Substantia nigra (tissue), 51 donors: ENCODE measurements at places on chromosomes 3 and 15.

DNA sequence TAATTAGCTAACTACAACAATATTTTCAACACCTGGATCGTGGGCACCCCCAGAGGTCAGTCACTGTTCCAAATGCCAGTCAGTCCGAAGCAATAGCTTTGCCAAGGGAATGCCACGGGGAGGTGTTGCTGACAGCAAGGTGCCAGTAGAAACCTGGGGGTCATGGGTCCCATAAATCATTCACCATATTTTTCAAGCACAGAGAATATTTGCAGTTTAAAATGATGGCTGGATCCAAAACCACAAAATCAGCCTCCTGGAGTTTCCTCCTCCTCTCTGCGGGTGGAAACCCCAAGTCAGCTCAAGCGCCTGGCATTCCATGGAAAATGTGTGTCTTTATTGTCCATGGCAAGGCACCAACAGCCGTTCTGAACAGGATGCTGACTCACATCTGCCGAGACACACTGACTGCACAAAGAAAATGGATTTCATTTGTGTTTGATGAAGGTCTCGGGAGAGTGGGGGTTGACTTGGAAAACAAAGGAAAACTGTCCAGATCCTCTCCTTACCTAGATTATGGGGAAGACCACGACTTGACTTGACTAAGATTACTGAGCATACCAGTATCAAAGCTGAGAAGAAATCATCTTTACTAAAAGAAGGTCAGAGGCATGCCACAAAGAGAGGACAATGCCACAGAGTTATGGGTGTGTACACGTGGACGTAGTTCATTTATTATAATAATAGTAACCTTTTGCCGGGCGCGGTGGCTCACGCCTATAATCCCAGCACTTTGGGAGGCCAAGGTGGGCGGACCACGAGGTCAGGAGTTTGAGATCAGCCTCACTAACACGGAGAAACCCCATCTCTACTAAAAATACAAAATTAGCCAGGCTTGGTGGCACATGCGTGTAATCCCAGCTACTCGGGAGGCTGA lies 26.4 kb downstream of the ANXA2 start:
- DNase-seq = no peak

DNA sequence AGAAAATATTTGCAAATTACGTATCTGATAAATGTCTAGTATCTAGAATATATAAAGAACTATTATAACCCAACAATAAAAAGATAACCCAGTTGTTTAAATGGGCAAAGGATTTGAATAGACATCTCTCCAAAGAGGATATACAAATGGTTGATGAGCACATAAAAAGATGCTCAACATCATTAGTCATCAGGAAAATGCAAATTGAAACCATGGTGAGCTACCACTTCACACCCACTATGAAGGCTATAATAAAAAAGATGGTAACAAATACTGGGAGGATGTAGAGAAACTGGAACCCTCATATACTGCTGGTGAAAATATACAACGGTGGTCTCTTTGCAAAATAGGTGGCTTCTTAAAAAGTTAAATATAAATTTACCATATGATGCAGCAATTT lies 28.0 kb downstream of the RAD51 start:
- DNase-seq = no peak

DNA sequence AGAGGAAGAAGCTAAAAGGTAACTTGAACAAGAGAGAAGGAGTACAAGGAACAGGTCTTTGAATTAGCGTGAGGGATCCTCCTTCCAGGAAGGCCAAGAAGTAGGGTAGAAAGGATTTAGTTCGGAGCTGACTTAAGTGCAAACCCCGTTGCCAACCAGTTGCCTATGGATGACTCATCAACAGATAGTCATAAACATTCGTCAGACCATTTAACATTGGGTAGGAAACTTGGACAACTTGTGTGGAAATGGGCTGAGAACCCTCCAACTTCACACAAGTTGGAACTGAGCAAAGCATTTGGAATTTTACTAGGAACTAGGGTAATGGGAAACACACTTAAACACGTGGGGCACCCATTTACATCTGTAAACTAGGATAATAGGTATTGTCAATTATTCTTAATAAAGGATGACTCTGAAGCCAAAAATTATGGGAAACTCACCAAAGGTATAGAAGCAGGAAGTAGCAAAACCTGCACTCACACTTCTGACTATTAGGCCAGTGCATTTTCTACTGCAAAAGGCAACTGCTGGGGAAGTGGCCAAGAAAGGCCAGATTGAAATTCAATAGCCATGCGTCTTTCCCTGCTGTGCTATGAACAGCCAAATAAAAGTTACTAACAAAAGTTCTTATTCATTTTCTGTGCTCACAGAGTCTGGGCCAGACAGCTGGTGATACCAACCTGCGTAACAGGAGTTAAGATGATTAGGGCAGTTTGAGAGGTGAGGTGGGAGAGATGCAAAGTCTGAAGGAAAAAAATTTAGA lies 174.5 kb upstream of the TMC3 start:
- no peak for DNase-seq

DNA sequence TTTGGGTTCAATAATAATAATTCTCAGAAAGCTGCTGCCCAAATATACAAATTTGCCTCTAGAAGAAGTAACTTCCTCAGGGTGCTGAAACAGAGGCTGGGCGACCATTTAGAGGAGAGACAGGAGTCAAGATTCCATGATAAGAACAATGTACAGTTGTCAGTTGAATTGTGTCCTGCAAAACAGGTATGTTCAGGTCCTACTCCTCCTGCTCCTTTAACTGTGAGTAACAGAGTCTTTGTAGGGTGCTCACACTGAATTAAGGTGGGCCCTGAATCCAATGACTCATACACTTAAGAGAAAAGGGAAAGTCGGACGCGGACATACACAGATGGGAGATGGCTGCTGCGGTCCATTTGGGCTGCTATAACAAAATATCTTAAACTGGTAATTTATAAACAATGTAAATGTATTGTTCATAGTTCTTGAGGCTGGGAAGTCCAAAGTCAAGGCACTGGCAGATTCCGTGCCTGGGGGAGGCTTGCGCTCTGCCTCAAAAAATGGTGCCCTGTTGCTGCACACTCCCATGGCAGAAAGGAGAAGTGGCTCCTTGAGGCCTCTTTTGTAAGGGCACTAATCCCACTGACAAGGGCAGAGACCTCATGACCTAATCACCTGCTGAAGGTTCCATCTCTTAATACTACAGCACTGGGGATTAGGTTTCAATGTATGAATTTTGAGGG lies 55.1 kb downstream of the MB21D2 start:
- DNase-seq = no peak

DNA sequence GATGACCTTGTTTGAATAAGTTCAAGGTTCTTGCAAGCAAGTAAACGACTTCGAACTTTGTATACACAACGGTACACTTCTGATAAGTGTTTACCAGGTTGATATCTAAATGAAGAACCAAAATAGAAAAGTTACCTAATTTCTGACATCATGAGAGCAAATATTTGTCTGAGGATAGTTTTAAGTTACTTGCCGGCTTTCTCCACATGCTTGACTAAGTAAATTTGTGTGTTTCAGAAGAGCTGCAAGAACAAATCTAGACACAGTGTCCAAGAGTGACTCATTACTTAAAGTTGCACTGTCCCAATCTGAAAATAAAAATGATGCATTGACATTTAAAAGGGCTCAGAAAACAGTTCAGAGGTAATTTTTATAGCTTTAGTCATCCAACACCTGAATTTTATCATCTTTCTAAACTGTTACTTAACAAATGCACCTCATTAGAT lies 115.1 kb downstream of the HERC1 start:
- no peak for DNase-seq

GRCh38 chr15:96329403-96329981 lies 1.0 kb upstream of the NR2F2 start:
- no peak for DNase-seq

GRCh38 chr15:38844736-38845135 lies 280.1 kb upstream of the RASGRP1 start:
- DNase-seq = no peak

DNA sequence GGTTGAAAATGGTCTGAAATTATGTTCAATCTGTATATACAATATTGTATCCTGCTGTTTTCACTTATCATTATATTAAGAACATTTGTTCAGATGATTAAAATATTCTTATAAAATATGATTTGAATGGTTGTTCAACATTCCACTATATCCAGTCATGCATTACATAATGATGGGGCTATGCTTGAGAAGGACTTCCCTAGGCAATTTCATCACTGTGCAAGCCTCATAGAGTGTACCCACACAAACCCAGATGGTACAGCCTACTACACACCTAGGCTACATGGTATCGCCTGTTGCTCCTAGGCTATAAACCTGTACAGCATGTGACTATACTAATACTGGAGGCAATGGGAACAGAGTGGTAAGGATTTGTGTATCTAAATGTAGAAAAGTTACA lies 30.5 kb downstream of the SLC7A14 start:
- DNase-seq = no peak

DNA sequence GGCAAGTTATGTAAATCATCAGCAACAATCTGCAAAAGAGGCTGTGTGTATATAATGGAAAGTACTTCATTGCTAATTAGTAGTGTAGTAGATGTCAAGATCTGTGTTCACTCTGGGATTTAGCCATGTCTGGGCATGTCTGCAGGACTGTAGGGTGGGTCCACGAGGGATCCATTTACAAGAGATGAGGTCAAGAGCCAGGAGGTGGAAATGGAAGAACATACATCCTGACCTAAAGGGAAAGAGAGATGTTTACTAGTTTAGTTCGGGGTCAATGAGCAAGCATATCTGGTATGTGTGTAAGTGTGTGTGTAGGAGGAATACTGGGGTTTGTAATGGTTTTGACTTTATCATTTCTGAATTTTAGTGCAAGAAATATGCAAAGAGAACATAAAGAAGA lies 171.5 kb upstream of the NANOGP8 start:
- DNase-seq = no peak

DNA sequence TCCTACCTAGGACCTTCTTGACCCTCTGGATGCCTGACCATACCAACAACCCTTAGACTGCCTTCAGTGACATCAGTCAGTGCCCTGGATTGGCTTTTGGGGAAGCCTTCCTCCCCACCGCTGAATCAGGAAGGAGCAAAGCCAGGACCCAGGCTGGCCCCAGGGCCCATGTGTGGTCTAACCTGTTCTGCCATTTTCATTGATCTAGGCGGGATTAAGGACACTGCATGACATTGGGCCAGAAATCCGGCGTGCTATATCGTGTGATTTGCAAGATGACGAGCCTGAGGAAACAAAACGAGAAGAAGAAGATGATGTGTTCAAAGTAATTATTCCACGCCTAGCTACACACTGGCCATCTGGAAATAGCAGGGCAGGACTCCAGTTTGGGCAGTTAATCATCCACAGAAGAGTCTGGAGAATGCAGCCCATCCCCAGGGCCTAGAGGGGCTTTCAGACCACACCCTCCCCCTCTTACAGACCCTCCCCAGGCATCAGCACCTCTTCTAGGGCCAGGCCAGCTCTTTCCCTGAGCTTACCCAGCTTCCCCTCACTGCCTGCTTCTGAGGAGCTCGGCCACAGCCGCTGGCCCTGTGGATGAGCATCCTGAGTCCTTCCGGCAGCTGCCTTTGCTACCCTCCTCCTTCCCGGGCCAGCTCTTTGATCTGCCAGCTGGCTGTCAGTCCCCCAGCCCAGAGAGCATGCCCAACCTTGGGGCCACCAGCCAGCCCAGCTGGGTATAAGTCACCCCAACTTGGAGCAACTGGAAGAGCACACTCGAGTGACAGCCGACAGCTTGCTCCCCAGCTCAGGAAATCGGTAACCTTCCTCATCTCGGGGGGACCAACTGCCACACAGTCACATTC lies 45.9 kb downstream of the CHDH start:
- no peak for DNase-seq

GRCh38 chr3:79056498-79056897 lies 711.3 kb downstream of the ROBO1 start:
- no peak for DNase-seq

DNA sequence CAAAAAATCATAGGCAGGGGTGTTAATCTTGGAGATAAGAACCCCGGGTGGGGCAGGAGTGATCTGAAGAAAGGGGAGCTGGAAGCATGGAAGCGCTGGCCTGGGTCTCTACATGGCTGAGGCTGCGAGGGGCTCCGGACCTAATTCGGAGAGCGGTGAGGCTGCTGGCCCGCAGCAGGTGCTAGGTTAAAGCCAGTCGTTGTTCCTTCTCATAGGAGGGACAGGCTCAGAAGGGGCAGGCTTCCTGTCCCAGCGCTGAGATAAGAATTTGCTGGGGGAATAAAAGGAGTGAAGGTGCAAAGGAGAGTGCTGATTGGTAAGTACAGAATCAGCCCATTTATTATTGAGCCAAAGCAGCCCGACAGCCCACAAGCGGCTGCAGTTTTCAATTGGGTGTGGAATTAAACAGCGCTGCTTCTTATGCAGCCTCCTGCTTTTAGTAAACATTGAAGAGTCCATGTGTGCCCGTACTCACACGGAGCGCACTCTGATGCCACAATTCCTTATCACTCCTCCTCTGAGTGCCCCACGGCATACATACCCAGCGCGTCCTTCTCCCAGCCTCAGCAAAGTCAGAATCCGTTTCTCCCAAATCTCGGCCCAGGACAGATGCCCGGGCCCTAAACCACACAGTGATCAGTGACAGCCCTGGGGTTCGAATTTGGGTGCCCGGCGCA lies 17.1 kb downstream of the CHST13 start:
- DNase-seq = no peak

GRCh38 chr3:69710153-69710977 lies 28.9 kb upstream of the MITF start:
- DNase-seq = no peak
